CD8-positive, alpha-beta T cell (primary cell): ENCODE measurements at places on chromosomes 16 and 17.

DNA sequence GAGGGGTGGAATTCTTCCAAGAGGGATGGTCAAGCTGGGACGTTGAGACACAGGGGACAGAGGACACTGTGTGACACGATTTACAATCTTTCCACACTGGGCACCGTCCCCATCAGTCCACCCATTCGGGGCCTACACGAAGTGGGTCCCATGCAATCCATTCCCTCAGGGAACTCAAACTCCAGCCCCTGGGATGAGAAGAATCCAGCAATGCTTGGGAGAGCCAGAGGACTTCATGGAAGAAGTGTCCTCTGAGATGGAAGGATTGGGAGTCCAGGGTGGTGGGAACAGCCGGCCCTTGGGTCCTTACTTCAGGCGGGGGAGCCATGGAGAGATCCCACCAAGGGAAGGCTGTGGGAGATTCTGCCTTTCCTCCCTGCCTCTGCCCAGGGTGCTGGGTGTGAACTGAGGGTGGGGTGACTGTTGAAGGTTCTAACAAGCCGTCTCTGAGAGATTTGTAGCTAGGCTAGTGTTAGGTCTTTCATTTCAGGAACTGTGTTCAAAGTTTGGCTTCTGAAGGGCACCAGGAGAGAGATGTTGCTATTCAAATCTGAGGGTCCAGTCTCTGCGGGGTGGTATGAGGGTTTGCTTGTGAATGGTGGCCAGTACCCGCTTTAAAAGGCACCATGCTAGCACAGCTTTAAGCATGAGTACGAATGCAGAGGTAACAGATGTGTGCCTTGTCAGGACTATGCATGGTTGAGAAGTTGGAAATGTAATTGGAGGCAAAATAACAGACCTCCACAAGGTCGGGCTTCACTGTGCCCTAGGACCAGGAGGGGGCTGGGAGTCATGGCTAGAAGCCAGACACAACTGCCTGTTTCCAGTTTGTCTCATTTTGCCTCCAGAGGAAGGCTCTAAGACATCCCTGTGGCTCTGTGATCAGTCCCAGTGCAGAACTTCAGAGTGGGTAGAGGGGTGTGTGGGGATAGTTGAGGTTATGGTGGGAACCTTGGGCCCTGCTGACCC is 1.9 kb downstream of the ATP1B2 start:
- no peak for DNase-seq

DNA sequence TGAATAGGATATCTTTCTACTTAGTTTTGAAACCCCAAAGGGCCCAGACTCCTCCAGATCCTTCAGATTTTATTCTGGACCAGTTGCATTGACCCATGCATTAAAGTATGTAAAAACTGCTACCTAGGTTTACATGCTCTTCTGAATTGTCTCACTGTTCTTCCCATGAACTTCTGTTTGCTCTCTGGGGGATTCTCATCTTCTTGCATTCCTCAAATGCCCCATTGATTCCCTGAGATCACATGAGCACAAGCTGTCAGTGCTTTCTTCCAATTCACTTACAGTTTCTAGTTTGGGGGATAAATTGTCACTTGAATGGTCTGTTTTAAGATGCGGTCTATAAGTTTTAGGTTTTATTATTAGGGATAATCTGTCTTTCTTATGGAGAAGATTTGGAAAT is 188.9 kb upstream of the KIF2B start:
- no peak for DNase-seq

- DNase-seq, result no peak
These were observed 38.1 kb downstream of the C17orf75 start for GRCh38 chr17:32303781-32304288.

DNA sequence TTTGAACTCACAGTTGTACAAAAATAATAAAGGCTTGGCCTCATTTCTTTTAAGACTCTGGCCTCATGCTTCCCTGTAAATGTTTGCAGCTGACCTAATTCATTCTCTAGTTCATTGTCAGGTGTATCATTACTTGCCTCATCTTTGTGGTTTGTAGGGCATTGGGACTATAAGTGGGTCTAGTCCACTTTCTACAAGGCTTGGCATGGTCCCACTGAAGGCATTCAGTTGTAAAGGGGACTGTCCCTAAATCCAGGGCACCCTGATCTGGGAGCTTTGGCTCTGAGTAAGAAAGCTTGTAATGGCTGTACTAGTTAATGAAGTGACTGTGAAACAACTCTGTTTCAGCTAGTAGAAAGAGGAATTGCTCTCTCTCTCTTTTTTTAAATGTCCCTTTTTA is 2.7 kb downstream of the KCTD2 start:
- no peak for DNase-seq

DNA sequence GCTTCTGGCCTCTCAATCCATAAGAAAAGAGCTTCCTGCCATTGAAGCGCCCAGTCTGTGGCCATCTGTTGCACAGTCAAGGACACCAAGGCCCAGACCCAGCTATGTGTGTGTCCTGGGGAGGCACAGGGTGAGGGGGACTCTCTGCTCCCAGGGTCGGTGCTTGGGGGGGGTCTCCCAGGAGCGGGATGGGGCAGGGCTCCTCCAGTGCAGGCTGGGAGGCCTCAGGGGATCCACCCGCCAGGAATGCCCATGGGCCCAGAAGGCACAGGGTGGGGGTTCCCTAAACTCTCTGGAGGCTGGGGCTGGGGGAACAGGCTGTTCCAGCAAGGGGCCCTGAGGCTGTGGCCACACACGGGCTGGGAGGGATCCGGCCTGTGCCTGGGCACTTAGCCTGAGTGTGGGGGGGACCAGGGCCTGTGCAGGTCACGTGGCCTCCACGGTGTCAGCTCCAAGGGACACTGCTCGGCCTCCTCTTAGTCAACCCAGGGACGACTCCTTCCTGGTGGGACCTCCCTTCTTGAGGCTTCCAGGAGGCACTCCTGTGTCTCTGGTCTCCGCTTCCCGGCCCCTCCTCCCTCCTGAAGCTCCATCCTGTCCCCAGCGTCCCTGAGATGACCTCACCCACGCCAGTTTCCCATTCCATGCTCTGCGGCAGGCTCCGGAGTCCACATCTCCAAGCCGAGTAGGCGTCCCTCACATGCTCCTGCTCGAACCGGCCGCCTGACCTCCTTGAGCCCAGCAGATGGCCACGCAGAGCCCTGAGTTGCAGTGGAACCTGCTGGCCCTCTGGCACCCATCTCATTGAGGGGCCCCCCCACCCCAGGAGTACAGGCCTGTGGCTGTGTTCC is 23.1 kb upstream of the BAHCC1 start:
- no peak for DNase-seq

DNA sequence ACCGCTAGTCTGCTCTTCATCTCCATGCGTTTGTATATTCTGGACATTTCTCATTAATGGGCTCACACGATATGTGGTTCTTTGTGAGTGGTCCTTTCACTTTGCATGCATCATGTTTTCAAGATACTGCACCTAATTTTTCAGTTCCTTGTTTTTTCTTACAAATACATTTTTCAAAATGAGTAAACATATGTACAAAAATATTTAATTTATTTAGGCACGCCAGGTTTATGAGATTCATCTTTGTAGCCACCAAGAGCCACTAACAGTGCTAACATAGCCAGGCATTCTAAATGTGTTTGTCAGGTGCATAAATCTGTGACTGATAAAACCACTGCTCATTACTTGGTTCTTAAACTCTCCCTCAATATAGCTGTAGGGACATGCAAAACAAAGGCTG is 375.3 kb downstream of the WWOX start:
- DNase-seq, result no peak

- DNase-seq, result peak; percentile 2
These were observed 76.4 kb downstream of the KCNJ12 start for GRCh38 chr17:21452377-21453143.

GRCh38 chr17:65711671-65712276 is 150.3 kb upstream of the AXIN2 start:
- no peak for DNase-seq

GRCh38 chr16:51880776-51881175 is 666.2 kb downstream of the TOX3 start:
- no peak for DNase-seq

GRCh38 chr16:23306199-23307100 is 4.3 kb downstream of the SCNN1B start:
- no peak for DNase-seq

DNA sequence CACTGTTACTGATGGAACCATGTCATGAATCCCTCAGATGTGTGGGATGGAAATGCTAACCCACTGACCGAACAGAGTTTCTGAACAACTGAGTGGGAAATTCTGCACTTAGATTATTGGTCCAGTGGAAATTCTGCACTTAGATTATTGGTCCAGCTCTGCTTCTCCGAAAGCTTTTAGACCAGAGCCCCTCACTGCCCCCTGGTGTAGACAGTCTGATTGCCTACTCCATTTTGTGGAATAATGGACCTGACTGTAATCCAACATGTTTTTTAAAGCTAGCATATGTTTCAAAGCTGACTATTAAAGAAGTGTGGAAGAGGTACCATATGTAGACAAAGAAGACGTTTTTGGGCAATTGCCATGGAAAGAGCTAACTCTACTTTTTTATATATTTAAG is 50.3 kb upstream of the TBX2 start:
- peak; percentile 16 for DNase-seq

GRCh38 chr17:64388961-64389565 is 1.6 kb downstream of the PECAM1 start:
- DNase-seq, result no peak

- peak; percentile 54 for DNase-seq
These were observed 3.8 kb downstream of the ERCC4 start for GRCh38 chr16:13923703-13924298.

DNA sequence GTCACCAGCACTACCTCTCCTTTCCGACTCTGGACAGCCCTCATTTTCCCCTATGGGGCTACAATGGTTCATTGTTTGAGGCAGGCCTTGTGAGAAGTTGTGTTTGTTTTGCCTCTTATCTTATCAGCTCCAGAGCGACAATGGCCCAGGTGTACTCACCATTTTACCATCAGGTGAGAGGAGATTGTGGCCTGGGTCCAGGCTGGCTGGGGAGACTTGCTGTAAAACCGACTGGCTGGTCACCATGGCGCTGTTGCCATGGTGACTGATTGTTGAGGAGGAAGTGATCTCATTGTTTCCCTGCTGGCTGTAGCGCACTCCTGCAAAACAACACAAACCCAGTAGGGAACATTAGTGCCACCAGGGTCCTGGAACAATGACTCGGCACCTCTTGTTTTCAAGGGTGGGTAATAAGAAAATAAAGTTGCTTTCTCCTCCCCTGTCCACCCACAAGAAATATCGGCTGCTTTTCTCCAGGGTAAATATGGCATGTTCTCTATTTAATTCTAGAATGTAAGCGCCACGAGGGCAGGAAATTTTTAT is 34.4 kb downstream of the HNF1B start:
- no peak for DNase-seq

GRCh38 chr17:83186751-83187421 is 107.5 kb downstream of the METRNL start:
- DNase-seq, result peak; percentile 44

DNA sequence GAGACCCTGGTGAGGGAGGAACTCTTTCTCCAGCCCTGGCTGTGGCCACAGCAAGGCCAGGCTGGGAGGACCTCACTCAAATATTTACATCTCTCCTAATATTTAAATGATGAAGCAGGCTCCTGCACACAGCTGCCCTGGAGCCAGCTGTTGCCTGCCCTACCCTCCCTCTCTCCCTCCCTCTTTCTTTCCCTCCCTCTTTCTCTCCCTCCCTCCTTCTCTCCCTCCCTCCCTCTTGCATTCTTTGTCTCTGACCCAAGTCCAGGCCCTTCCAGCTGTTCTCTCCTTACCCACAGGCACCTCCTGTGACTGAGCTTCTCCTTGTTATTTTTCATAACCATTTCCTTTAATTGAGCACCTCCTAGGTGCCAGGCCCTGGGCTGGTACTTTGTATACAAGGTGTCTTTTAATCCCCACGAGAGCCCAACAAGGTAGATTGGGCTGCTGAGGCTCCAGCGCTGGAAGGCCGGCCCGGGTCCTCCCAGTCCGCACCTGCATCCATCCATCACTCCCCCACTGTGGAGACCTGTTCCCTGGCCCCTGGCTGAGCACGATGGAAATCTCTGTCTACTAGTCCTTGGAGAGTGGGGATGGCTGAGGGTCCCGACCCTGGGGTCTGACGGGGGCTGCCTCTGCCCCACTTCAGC is 242.3 kb downstream of the SEC14L1 start:
- no peak for DNase-seq

- DNase-seq, result no peak
These were observed 5.5 kb downstream of the TIMM22 start for GRCh38 chr17:1002412-1002753.

DNA sequence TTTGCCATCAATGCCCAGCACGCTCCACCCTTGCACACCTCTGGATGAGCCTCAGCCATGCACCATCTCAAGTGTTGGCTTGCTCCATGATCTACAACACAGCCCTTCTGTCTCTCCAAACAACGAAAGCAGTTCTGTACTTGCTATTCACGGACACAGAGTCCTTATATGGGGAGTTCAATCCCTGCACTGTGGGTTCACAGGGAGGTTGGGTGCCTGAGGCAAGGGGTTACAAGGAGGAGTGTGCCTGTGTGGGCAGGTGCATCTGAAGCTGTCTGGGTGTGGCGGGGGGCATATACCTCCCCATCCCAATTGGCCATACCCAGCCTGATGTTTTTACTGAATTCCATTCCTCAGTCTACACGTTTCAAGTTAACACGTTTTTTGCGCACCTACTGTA is 5.6 kb downstream of the RUNDC3A start:
- no peak for DNase-seq

DNA sequence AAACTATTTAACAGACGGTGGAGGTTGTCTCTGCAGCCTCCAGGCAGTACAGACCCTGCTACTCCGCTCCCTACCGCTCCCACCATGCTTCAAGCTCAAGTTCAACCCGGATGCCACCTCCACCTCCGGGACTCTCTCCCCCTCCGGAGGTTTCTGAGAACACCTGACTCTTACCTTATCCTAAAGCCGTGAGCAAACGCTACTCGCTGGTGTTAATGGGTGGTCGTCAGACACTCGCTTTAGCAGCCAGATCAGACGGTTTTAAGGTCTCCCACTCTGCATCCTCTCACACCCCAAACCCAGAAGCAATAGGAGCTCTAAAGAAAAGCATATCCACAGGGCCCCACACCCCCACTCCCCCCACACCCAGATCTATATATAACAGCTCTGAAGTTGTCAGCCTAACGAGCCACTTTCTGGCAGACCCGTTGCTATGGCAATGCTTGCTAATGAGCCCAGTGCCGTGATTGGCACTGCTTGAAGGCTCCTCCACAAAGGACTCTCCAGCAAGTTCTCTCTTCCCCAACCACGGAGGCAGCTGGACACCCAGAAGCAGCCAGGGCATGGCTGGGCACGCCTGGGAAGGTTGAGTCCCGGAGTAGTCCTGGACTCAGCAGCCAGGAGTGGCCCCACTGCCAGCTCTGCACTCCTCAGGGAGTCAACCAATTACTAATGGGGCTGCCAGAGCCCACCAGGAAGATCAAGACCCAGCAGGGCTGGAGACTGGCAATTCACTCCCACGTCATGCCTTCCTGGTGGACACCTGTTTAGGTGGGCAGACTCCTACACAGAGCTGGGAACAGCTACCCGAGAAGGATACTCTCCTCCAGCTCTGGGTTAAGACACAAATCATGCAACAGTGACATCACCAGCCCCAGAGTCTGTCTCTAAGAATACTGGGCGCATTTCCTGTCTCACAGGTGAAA is 121.2 kb upstream of the RCVRN start:
- no peak for DNase-seq
